Epithelial cell of umbilical artery (primary cell): ENCODE measurements at places on chromosomes 6 and 20. TPM values are rescaled to one million over a fixed set of nuclear protein-coding genes. Genes with fewer than 3 reads are reported as not detected.

CDH4 gene
- total RNA-seq: under 0.01 and 0.46 TPM in 2 replicates

CDS2 gene
- total RNA-seq: 26.6 and 44.1 TPM in 2 replicates

TCF15 gene
- total RNA-seq: 0.32 and 2.0 TPM in 2 replicates

SAMD5 gene
- 3.2 and 3.3 TPM in 2 replicates for total RNA-seq

ACSS1 gene
- 14.0 and 17.2 TPM in 2 replicates for total RNA-seq

RSPH9 gene
- total RNA-seq: 0.15 and 0.32 TPM in 2 replicates

SAMD10 gene
- total RNA-seq: 2.6 TPM in 2 replicates

NEURL2 gene
- 2.6 TPM in 2 replicates for total RNA-seq

COQ3 gene
- 5.5 and 7.3 TPM in 2 replicates for total RNA-seq
